ENCODE measurements at places on chromosomes 13 and 19.

GRCh38 chr13:54742984-54743383, 1714.4 kb downstream of the OLFM4 start:
- no peak for DNase-seq

DNA sequence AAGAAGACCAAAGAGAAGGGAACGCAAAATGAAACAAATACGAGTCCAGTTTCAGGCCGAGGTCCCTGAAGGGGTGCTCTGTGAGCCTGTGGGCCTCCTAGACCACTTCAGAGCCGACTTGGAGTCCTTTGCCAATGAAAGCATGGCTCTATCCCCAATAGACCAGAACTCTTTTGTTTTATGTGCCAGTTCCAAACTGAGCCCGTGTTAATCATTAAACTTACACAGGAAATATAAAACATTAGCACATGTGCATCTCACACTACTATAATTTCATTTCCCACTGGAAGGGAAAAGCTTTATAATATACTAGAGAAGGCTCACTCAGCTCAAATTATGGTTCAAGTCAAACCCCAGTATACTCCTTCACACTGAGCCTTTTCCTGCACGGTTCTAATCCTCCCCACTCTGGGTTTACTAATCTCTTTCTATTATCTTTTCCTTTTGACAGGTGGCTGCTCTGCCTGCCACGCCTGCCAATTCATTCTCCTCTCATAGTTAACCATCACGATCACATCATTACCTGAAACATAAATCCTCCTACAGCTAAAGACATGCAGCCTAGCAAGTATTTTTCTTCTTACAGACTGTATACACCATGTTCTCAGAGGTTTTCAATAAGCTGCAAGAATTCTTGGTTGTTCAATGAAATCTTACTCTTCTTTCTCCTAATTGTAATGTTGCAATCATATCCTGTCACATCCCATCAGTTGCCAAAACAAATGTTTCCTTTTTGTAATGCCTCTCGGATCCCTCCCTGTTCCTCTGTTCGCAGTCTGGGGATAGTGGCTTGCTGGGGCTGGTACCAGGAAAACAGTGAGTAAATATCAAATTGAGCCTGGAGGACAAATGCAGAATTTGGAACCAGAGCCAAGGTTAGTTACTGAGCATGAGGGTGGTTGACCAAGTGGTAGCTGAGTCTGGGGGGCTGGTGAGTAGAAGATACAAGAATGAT, 18.8 kb upstream of the WASF3 start:
- DNase-seq, result no peak

DNA sequence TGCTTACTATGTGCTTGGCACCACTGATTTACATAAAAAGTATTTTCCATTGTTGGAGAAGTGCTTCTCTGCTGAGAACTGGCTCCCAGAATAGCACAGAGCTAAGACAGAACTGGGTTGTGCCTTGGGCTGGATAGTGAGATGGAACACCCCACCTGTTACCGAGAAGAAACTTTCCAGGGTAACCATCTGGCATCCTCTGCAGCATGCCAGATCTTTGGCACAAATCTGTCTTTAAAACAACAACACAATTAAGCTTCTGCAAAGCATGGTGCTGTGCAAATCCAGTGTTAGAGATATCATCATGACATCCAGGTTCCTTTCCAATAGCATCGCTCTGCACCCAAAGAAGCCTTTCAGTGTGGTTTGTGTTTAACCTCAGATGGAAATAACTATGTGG, 202.5 kb upstream of the RFC3 start:
- no peak for DNase-seq

DNA sequence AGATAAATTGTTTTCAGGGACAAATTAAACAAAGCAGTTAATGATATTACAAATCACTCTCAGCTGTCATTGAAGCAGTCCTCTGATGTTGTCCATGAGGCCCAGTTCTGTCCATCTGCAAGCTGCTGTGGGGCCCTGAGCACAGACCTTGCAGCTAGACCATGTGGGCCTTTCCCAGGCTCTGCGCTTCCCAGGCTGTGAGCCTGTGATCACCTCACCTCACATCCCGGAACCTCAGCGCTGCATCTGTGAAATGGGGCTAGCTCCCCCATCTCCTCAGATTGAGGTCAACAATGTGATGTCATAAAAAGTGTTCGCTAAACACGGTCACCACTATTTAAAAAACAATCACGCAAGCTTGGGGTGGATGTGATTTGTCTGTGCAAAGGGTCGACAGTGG, 51.9 kb upstream of the UQCRFS1 start:
- DNase-seq, result no peak

GRCh38 chr13:111265006-111265700, 55.3 kb upstream of the TEX29 start:
- no peak for DNase-seq

DNA sequence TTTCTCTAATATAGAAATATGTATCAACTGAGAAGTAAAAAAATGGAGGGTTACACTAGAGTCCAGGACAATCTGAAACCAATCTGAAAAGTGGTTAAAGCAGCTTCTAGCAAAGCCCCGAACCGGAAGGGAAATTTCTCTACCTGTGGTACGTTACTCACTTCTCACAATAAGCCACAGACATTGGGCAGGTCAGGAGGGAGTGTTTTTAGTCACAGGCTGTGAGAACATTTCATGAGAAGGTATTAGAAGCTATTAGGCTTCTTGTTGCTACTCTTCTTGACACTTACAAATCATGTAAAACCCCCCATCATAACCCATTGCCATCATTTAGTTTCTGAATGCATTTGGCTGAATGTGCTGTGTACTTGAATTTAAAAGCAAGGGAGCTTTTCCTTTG, 120.9 kb downstream of the NUFIP1 start:
- peak; percentile 29 for DNase-seq

- DNase-seq, result no peak
Observed at GRCh38 chr13:25266706-25267105, 20.6 kb downstream of the MTMR6 start.

- DNase-seq, result no peak
Observed at GRCh38 chr13:85148009-85148408, 651.2 kb downstream of the SLITRK6 start.

GRCh38 chr13:94239135-94239534, 240.3 kb downstream of the DCT start:
- no peak for DNase-seq

GRCh38 chr13:24737042-24737441, 26.9 kb upstream of the RNF17 start:
- no peak for DNase-seq

DNA sequence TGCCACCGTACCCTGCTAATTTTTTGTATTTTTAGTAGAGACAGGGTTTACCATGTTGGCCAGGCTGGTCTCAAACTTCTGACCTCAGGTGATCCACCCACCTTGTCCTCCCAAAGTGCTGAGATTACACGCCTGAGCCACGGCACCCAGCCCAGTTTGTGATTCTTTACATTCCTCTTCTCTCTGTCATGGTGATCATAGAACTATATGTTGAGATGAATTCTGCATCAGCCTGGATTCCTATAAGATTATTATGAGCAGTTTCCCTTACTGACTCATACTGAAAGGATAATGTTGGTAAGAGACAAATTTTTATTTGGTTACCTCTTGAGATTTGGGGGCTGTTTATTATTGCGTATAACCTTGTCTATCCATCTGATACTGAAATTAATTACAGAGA, 121.5 kb upstream of the CSNK1A1L start:
- no peak for DNase-seq

- no peak for DNase-seq
Observed at GRCh38 chr13:109840201-109840892, 54.0 kb upstream of the IRS2 start.

DNA sequence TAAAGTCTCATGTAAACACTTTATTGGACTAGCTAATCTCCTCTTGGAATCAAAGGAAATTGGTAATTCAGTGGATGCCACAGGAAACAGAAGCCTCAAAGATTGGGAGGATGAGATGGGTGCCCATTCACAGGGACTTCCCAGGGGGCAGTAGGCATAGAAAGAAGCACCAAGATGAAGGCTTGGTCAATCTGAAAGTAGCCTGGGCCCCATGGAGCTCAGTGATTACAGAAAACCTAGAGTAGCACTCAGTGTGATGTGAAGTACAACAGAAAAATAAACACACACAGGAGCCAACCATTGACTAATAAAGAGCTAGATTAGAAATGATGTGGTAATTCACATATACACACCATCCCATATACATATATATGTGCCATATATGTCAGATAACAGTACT, 560.6 kb downstream of the TBC1D4 start:
- DNase-seq, result no peak

DNA sequence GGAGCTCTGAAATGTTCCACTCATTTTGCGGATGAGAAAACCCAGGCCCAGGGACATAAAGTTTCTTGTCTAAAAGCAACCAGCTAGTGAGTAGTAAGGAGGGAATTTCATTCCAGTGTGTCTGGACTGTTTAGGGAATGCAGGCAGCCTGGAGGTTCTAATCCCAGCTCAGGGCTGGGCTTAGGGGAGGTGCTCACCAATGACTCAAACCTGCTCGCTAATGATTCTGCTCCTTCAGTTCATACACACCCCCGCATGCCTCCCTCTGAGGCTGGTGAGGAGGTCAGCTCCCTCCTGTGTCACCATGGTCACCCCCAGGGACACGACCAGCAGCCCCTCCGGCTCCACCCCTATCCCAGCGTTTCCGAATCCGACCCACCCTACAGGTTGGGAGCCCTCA, 34.6 kb downstream of the CYP4F2 start:
- no peak for DNase-seq

- no peak for DNase-seq
Observed at GRCh38 chr13:26599860-26600259, 42.4 kb downstream of the WASF3 start.

- peak; percentile 50 for DNase-seq
Observed at GRCh38 chr19:30784850-30785457, 412.8 kb downstream of the ZNF536 start.

DNA sequence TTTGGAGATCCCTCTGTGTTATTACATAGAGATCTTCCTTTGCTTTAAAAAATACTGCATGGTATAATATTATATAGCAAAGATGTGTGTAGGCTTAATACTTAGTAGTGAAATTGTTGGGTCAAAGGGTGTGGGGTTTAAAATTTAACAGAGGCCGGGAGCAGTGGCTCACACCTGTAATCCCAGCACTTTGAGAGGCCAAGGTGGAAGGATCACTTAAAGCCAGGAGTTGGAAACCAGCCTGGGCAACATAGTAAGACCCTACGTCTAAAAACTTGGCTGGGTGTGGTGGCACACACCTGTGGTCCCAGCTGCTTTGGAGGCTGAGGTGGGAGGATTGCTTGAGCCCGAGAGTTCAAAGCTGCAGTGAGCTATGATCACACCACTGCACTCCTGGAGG, 22.3 kb upstream of the CEBPA start:
- DNase-seq, result no peak

DNA sequence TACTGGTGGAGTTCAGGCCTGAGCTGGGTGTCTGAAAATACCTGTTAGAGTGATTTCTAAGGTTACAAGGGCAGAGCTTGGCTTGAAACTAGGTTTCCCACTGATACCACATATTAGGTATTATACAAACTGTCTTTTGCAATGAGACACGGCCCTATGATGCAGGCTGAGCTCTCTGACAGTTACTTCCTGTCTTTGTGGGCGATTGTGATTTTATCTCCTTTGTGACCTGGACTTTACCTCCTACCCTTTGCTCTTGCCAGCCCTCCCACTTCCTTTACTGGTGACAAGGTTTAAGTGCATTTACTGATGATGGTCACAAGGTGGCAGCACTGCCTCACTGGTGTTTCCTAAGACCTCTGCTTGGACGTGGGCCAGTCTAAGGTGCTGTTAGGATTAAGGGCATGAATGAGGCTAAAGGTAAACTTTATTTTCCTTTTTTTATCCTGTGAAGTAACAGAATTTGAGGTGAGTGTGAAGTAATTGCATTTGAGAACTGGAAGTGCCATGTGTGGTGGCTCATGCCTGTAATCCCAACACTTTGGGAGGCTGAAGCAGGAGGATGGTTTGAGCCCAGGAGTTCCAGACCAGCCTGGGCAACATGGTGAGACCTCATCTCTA, 7.7 kb upstream of the CXCL17 start:
- peak; percentile 53 for DNase-seq

DNA sequence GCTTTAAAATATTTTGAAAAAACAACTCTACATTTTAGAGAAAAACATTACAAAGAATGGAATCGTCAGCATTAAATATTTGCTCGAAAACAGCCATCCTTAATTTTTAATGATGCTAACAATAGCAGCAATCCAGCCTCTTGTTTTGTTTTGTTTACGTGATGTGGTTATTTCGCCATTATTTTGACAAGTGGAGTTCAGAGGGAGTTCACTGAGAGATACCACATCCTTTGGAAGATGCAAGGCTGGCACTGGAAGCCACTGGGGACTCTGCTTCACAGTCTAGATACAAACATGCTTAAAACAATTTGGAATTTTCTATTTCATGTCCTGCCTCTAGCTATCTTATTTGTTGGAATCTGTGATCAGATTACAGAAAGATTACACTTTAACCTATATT, 556.3 kb downstream of the PCDH17 start:
- no peak for DNase-seq

GRCh38 chr19:3669947-3670795, 30.1 kb downstream of the PIP5K1C start:
- no peak for DNase-seq

GRCh38 chr13:57314897-57315520, 148.0 kb downstream of the PRR20E start:
- DNase-seq, result no peak
